GM19239 (cell line): ENCODE measurements at places on chromosomes 7 and 10.

DNA sequence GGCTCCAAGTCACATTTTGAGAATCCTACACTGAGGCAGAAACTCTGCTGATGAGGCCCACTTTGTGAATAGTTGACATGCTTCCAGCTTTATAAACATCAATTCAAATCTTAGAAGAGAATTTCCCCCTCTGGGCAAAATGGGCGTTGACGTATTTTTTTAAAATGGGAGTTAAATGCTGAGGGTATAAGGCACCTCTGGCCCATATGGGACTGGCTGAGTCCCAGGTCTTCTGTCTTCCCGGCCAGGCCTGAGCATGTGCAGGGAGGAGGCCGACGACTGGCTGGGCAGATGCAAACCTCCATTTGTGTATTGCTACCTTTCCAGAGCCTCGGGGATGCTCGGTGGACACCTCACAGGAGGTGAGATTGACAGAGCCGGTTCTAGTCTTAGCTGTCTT is 37.7 kb downstream of the BUB3 start:
- no peak for DNase-seq

DNA sequence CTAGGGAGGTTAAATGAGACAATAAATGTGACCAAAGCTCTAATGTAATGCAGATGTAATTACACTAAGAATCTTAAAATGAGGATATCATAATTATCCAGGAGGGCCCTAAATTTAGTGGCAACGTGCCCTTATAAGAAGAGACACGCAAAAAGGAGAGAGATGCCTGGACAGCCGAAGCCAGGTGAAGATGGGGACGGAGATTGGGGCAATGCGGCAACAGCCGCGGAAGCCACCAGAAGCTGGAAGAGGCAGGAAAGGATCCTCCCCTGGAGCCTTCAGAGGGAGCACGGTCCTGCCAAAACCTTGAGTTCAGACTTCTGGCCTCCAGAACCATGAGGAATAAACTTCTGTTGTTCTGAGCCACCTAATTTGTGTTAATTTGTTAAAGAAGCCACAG is 25.3 kb upstream of the C10orf71 start:
- no peak for DNase-seq

GRCh38 chr10:74096777-74097176 is 53.9 kb downstream of the AP3M1 start:
- DNase-seq, result peak; percentile 54

- no peak for DNase-seq
Measured at GRCh38 chr7:459584-460373, 59.9 kb downstream of the PDGFA start.

DNA sequence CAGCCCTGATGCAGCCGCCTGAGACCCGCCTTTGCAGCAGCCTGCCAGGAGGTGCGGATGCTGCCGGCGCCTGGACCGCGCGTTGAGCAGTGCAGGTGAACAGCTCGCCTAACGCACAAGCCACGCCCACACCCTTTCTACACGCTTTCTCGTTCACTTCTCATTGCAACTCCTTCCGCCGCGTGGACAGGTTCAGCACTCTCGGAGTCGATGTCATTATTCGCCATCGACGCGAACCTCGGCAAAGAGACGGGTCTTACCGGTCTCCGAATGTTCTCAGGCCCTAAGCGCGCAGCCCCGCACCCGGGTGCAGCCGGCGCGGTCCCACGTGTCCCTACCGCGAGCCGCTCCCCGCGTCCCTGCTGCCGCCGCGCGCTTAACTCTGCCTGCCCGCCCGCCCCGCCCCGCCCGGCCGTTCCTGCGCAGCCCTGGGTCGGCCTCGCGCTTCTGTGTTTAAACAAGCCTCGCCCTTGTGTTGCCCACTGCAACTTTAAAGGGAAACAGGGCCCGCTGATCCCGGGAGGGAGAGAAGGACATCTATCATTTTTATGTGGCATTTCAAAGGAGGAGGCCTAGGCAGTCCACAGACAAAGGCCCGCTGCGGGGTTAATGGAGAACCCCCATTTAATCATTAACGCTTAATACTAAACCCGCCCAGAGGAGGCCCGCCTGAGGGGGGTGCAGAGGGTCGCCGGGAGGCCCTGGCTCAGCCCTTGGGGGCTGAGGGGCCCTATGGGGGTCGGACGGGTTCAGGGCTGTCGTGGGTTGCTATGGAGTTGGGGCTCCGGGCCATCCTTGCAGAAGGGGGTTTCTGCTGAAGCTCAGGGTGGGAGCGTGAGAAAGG is 128.5 kb downstream of the WDR11 start:
- DNase-seq, result no peak

DNA sequence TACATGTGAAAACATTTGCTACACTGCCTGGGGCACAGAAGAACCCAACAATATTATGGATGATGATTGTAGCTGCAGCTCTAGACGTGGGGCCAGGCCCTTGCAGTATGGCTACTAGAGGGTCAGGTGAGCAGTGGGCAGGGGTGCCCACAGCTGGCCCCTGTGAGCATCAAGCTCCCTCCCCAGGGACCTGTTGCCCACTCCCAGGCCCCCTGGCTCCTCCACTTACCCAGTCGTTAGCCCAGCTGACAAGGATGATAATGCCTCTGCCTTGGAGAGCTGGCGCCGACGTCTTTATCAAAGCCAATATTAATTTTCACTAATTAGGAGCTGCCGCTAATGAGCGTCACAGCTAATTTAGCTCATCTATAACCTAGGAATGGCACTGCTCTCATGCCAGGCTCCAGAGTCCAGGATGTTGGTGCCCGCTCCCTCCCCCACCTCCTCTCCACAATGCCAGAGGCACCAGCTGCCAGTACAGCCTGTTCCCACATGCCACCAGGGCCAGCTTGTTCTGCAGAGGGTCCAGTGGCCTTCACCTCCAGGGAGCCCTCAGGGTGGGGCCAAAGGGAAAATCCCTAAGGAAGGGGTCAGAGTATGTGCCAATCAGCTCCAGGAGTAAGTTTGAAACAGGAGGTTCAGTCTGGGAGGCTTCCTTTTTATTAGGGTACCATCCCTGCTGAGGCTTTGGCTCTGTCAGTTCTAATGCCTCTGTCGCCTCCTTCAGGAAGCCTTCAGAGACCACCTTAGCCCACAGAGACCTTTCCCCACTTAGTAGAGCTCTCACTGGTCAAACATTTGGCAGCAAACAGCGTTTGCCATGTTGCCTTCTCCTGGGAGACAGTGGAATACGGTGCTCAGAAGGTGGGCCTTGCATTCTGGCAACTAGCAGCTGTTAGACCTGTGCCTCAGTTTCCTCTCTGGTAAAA is 77.2 kb downstream of the CDH23 start:
- no peak for DNase-seq

DNA sequence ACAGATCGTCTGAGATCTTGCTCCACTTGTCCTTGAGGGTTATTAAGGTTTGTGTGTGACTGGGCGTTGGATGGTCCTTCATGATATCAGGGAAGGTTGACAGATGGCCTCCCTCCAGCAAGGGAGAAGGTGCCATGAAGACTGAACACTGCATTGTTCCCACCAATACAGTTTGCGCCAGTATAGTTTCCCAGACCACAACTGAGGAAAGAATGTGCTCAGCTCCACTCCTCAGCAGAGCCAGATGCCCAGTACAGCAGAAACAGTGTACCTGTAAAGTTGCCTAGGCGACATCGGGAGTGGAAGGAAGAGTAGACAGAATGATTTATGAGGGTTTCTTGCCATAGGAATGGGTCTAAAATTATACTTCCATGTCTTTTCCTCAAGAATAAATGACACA is 137.5 kb downstream of the ST7 start:
- no peak for DNase-seq
